ACHN (cell line): ENCODE measurements at places on chromosomes 11 and 22.

- DNase-seq: no peak
Measured at GRCh38 chr11:128692753-128693415, 988 bp upstream of the FLI1 start.

GRCh38 chr11:95652002-95652472, 137.5 kb downstream of the FAM76B start:
- DNase-seq: no peak

DNA sequence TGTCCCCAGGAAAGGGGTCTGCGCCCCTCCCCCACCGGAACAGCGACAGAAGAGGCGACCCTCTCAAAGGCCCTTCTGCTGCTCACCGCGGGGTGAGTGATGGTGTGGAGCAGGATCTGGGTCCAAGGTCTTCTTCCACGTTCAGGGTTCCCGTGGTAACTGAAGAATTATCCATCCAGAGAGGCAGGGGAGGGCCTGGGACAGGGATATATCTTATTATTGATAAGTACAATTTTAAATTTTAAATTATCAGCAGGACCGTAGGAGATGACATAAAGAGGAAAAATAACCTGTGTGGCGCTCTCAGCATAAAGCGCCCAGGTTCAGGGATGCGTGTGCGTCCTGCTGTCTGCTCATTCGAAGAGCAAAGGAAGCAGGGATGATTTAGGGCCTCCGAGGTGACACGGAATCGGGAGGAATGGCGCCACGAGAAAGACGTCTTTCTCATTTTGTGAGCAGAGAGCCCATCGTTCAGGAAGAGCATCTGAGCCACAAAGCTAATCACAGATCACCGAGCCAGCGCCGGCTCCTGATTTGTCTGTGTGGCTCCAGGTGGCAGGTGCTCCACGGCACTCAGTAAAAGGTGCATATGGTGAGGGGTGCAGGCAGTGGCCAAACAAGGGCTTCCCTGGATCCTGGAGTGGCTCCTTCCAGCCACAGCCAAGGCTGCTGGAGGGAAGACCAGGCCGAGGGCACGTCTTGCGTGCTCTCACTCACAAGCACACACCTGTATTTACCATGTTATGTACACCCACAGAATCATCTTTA, 19.3 kb downstream of the KRTAP5-5 start:
- DNase-seq: no peak

GRCh38 chr22:49400941-49401598, 426.6 kb downstream of the BRD1 start:
- no peak for DNase-seq

DNA sequence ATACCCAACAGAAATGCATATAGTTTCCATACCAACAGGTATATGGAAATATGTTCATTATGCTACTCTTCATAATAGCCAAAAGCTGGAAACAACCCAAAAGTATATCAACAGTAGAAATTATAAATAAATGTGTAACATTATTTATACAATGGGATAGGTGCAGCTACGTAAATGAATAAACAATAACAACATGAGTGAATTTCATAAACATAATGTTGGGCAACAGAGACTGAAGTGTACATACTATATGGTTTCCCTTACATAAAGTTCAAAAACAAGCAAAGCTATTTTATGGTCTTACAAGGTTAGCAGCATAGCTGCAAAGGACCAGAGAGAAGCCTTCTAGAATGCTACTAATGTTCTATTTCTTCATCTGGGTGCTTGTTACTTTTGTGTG, 305.0 kb downstream of the INSC start:
- DNase-seq: no peak

DNA sequence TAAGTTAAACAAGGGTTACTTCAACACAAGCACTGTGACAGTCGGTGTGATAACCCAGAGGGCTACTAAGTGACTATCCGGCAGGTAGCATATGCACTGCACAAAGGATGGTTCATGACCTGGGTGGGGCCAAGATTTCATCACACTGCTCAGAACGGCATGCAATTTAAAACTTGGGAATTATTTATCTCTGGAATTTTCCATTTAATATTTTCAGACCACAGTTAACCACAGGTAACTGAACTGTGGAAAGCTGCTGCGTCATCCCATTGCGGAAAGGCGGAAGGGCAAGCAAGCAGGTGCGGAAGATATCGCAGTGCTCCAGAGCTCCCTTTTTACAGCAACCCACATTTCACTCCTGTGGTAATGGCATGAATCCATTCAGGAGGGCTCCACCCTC, 540.8 kb downstream of the INSC start:
- DNase-seq: no peak
